ENCODE measurements at places on chromosomes 5 and 9.
A peak's percentile ranks its signal among the peaks of the same experiment; 100 is the strongest.

DNA sequence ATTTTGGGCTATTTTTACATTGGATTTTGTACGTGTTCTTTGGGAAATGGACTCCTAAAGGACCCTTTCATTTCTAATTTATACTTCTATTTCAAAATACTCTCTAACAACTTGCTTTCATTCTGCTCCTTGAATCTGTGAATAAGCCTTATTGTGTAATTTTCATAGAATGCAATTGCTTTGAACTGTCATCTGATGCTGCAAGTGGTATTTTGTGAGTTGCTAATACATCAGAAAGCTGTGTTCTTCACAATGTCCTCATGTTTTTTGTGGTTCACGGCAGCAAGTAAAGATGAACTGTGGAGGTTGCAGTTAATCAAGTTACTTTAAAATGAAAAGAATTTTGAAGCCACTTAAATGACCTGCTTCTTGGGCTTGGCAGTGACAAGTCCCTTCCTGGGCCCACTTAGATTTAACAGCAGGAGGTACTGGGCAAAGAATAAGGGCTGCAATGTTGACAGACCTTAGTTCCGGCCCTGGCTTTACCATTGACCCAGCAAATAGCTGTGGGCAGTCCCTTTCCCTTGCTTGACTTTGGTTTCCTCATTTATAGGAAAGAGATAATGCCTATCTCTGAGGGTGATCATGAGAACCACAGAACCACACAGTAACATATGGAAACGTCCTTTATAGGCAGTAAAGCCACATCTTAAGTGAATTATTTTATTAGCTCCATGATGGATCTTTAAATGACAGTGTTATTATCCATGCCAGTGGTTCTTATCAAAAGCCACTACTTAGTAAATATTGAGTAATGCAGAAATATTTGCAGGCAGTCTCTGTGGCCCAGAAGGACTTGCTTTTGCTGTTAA is 54.8 kb downstream of the IQGAP2 start:
- DNase-seq = no peak

DNA sequence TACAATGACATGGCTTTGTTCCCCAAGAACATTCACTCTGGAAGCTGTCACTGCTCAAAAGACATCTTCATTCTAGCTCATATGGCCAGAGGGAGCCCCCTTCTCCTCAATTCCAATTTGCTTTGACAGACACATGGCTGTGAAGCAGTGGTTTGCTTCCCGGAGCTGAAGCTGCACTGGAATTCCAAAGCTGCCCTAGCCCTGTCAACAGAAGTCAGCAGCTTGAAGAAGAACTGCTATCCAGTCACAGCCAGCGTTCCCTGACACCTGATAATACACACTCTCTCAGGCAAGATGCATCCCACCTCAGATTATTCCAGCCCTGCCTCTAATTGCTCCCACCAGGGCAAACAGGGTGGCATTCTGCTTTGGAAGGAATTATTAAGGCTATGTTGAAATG is 93.7 kb downstream of the SEMA5A start:
- DNase-seq = no peak

GRCh38 chr5:78756858-78757257 is 108.3 kb upstream of the LHFPL2 start:
- no peak for DNase-seq

- DNase-seq = no peak
Observed at GRCh38 chr5:113085880-113086409, 109.3 kb downstream of the DCP2 start.

DNA sequence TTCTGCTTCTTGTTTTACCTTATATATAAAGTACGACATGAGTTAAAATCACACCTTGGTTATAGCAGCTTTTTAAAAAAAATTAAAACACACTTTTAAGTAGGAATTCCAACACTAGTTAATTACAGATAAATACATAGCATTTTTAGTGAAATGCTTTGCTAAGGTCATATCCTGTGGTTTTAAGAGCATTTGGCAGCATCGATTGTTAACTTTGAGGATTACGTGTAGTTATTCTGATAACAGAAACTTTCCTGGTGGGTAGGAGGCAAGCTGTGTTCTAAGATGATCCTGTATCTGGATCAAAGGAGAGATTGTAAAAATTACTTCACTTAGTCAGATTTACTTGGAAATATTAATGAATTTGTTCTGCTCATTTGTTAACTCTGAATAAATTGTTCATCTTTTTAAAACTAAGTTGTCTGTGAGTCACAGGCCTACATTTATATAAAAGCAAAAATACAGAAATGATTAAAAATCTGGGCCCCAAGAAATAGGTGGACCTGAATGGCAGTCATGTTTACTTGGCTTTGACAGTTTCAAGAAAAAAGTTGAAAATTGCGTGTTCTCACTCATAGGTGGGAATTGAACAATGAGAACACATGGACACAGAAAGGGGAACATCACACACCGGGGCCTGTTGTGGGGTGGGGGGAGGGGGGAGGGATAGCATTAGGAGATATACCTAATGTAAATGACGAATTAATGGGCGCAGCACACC is 58.3 kb downstream of the TRIO start:
- DNase-seq = no peak

GRCh38 chr5:103497781-103498180 is 64.8 kb downstream of the NUDT12 start:
- DNase-seq = no peak

DNA sequence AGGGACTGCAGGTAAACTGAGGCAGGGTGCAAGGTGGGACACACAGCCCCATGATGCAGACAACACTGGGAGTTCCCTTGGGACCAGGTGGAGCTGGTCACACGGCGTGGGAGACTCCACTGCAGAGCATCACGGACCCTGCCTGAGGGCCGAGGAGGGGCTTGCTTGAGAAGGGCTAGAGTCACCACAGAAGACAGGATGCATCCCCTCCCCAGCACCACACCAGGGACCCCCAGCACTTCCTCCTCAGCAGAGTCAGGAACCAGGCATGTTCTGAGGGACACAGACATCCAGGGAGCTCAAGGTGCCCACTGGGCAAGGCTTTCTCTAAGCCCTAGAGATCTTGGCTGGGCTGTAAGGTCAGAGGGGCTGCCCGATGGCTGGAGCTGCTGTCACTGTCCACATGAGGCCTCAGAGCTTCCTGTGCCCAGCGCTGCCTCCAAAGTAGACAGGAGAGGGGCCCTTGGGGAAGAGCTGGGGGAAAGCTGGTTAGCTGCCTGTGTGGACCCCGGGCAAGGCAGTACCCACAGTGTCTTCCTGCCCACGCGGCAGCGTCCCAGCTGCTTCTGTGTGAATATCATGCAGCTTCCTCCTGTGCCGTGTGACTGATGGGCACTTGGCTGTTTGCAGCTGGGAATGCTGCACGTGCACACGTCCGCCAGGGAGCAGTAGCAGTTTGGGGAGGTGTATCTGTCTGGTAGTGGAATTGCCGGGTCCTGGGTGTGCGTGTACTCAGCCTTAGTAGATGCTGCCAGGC is 176.6 kb downstream of the CACNA1B start:
- no peak for DNase-seq

DNA sequence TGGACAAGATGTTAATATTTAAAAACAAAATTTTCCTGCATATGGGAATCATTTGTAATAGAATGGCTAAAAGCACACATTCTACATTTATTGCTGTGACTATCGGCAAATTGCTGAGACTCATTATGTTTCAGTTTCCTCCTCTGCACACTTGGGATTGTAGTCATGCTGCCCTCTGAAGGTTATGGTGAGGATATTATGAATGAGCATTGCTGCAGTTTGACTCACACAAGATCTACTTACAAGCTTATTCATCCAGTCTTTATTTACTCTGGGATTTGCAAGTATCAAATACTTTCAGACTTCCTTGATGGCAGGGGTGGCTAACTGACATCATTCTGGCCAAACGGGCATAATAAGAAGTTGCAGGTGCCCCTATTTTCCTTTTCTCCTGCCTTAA is 9.5 kb upstream of the NFIL3 start:
- DNase-seq = peak; percentile 50

GRCh38 chr5:143057580-143057999 is 287.4 kb downstream of the ARHGAP26 start:
- DNase-seq = peak; percentile 31

GRCh38 chr5:74145951-74146350 is 494.6 kb downstream of the ENC1 start:
- DNase-seq = no peak

DNA sequence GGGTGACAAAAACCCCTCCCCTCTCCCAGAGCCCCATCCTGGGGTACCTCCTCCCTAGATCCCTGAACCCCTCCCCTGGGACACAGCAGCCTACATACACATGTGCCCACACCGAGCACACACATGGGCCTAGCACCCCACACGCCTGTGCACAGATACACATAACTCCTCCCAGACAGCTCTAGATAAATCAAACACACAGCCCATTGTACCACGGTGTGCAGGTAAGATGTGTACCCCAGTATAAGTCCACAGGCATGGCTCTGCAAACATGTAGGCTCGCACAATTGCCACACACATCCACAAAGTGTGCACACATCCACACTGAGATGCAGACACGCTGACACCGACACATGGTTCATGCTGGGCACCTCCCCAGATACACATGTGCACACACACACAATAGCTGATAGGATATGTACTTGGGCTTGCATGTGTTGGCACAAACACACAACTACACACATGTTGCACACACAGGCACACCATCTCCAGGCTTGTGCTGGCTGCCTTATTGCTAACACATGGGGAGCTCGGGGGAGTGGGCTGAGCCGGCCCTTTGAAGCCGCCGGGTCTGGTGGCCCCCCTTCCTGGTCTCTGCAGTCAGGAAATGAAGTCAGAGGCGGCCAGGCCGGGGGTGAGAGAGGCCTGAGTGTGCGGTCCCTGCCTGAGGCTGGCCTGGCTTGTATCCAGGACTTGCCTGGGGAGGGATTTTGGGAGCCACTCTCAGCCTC is 30.2 kb downstream of the GOLGA2 start:
- no peak for DNase-seq

DNA sequence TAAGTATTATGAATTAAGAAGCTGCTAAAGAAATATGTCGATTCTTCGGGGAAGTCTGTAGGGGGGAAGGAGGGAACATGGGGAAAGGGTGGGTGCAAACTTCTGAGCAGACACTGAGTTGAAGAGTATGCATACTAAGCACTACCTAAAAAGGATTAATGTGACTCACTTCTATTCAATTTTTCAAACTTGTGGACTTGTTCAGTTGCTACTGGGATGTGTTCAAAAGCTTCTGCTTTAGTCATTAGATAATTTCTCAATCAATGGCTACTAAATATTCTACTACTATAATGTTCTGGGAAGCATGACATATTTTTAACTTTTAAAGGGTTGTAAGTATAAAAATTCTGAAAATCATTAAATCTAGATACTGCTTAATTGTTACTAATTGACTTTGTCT is 109.7 kb upstream of the FER start:
- DNase-seq = no peak

GRCh38 chr9:109934136-109934856 is 154.3 kb downstream of the PALM2AKAP2 start:
- no peak for DNase-seq

DNA sequence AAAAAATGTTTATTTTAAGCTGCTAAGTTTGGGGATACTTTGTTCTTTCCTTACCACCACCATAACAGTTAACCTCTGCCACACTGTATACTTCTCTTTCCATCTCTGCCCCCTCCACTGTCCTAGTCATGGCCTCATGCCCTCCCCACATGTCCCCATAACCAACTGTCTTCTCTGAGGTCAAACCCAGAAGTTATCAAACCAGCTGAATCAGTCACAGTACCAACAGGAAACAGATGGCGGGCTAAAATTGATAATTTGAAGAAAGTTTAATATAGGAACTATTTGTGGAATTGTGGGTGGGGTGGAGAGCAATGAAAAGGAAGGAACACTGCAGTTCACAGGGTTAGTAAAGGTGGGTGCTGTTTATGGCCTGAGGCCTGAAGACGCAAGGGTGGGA is 5.7 kb upstream of the DCTN4 start:
- no peak for DNase-seq

Data from NCI-H2171 treated with DMSO at 0.1 percent for 48 hours (cell line).